ENCODE measurements at places on chromosomes 2 and 18.

DNA sequence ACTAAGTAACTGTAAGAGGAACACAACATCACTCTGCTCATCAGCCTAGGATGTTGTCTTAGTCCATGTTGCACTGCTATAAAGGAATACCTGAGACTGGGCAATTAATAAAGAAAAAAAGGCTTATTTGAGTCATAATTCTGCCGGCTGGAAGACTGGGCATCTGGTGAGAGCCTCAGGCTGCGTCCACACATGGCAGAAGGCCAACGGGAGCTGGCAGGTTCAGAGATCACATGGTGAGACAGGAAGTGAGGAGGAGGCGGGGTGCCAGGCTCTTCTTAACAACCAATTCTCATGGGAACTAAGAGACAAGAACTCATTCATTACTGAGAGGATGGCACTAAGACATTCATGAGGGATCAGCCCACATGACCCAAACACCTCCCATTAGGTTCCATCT, 46.8 kb downstream of the EPG5 start:
- DNase-seq = no peak

DNA sequence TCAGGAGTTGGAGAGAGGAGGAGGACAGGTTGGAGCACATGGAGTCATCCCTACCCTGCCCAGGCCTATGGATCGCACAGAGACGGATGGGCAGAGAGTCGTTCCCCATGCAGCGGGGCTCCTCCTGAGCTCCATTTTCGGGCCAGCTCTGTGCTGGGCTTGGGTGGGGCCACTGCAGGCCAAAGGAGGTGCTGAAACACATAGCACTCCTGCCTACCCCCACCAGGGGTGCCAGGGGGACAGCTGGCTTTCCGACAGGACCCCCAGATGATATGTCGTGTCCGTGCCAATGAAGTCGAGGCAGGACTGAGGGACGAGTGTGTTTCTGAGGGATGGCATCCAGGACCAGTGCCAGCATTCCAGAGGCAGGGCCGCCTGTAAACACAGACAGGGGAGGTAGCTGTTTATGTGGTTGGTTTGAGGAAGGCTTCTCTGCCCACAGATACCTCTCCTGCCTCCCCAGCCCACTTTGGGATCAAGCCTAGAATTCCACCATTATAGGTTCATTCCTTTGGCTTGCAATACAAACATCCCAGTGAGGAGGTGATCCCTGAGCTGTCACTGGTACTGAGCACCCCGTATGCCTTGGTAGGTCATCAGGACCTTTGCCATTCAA, 116.6 kb downstream of the GLI2 start:
- peak; percentile 54 for DNase-seq

DNA sequence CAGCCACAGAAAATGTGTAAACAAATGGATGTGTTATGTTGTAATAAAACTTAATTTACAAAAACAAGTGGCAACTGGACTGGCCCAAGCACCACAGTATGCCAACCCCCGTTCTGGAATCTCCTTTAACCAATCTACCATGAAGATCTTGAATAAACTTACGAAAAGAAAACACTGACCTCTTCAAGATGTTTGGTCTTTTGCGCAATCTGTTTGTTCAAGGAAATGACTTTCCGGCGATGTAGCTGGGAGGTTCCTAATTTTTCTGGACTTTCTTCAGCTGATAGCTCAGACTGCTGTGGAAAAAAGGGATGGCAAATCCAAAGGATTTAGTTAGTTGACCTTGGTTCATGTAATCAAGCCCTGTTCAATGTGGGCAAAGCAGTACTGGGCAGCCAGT, 55.7 kb downstream of the CCDC93 start:
- no peak for DNase-seq

GRCh38 chr2:175742367-175742766, 259.7 kb downstream of the LNPK start:
- DNase-seq = no peak

GRCh38 chr2:145156199-145156598, 636.3 kb upstream of the ZEB2 start:
- no peak for DNase-seq

GRCh38 chr2:101679037-101679726, 18.3 kb upstream of the MAP4K4 start:
- DNase-seq = no peak

- no peak for DNase-seq
Observed at GRCh38 chr2:103448495-103448894, 686.7 kb downstream of the TMEM182 start.

GRCh38 chr2:69017080-69017479, 4.1 kb downstream of the ANTXR1 start:
- DNase-seq = no peak

DNA sequence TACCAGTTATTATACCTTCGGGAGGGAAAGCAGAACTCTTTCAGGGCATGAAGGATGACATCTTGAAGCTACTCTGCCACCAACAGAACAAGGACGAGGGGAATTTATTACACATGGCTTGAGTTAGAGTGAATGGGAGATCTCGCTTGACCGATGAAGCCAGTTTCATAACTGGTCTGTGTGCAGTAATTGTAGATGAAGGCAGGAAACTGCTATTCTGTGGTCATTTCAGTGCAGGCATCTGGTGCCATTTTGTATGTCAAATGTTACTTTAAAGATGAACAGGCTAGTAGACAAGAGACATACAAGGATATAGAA, 20.5 kb downstream of the GREB1 start:
- no peak for DNase-seq

- no peak for DNase-seq
Observed at GRCh38 chr2:201872591-201872990, 66.3 kb downstream of the CDK15 start.

DNA sequence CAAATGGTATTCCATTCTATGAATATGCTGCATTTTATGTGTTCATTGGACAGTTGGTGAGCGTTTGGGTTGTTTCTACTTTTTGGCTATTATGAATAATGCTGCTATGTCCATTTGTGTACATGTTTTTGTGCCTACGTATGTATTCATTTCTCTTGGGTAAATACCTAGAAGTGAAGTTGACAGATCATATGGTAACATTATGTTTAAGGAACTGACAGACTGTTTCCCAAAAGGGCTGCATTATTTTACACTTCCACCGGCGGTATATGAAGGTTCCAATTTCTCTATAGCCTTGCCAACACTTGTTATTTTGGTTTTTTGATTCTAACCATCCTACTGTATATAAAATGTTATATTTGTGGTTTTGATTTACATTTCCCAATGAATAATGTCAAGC, 703.9 kb upstream of the CDH2 start:
- DNase-seq = no peak

- no peak for DNase-seq
Observed at GRCh38 chr2:46504685-46505471, 25.5 kb downstream of the TMEM247 start.

GRCh38 chr2:69026691-69027459, 13.9 kb downstream of the ANTXR1 start:
- no peak for DNase-seq

GRCh38 chr2:135792401-135793150, 44.4 kb downstream of the LCT start:
- DNase-seq = no peak

- no peak for DNase-seq
Observed at GRCh38 chr2:236162031-236162845, 5.9 kb downstream of the GBX2 start.

GRCh38 chr2:22360735-22361374, 1024.1 kb upstream of the KLHL29 start:
- DNase-seq = no peak

- no peak for DNase-seq
Observed at GRCh38 chr18:58966005-58966677, 101.5 kb downstream of the ZNF532 start.

GRCh38 chr2:20110383-20110782, 59.0 kb upstream of the LAPTM4A start:
- DNase-seq = no peak

GRCh38 chr2:57408587-57408986, 638.0 kb upstream of the VRK2 start:
- DNase-seq = no peak

DNA sequence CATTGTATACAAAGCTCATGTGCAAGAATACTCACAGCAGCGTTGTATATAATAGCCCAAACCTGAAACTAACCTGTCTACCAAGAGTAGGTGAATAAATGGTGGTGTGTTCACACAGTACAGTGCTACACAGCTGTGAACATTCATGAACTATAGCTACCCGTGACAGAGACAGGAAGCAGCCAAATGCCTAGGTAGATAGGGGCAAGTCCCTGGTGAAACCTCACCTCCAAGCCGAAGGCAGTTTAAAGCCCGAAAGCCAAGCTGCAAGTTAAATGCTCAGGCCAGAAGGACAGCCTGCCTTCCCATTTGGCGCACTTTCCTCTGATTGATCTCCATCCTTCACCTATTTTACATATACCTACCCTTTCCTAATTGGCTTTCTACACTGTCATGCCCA, 36.5 kb upstream of the IMPA2 start:
- no peak for DNase-seq

- no peak for DNase-seq
Observed at GRCh38 chr2:217456016-217456415, 546.8 kb downstream of the TNS1 start.

- DNase-seq = no peak
Observed at GRCh38 chr18:27501671-27502070, 316.6 kb upstream of the CHST9 start.

DNA sequence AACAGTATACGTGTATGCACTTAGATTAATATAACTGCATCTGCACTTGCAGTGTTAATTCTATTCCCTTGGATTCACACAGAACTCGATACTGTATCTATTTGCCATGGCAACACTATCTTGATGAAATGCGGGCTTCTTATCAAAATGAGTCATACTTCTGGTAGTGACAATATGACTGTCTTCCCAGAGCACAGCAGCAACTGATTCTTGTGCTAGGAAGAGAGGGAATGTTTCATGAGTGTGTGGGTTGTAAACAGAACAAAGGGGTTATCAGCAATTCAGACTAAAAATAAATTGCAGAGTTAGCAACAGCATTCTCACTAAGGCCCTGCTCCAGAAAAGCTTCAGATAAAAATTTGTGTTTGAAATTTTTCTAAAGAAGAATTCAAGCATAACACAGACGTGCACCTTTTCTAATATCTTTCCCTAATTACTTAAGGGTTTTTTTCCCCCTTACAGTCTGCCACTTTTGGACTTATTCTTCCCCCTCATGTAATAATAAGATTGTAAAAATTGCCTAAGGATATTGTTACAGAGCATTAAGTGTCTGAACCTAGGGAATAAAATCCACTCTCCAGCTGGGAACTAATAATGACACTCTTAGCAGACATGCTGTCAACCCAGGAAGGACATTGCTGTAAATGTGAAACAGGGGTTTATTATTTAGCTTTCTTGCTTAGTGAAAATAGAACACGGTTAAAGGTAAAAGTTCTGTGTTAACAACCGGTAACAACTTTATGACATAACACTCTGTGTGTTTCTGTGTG, 99.9 kb upstream of the SLC38A11 start:
- no peak for DNase-seq

DNA sequence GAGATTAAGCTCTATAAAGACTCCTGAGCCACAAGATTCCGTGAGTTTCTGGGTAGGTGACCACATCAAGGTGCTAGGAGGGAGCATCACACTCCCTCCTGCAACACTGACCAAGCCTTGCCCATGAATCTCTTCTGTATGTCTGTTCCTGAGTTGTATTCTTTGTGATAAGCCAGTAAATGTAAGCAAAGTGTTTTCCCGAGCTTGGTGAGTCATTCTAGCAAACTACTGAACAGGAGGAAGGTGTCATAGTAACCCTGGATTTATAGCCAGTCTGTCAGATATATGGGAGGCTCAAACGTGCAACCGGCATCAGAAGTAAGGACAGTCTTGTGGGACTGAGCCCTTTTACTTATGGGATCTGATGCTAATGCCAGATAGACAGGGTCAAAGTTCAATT, 346.1 kb upstream of the KYNU start:
- DNase-seq = no peak

DNA sequence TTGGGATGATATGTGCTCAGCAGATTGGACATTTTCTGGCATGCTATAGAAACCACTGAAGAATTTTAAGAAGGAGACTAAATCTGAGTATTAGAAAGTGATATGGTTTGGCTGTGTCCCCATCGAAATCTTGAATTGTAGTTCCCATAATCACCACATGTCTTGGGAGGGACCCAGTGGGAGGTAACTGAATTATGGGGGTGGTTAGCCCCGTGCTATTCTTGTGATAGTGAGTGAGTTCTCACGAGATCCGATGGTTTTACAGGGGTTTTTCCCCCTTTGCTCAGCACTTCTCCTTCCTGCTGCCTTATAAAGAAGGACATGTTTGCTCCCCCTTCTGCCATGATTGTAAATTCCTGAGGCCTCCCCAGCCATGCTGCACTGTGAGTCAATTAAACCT, 535.9 kb upstream of the VRK2 start:
- no peak for DNase-seq

DNA sequence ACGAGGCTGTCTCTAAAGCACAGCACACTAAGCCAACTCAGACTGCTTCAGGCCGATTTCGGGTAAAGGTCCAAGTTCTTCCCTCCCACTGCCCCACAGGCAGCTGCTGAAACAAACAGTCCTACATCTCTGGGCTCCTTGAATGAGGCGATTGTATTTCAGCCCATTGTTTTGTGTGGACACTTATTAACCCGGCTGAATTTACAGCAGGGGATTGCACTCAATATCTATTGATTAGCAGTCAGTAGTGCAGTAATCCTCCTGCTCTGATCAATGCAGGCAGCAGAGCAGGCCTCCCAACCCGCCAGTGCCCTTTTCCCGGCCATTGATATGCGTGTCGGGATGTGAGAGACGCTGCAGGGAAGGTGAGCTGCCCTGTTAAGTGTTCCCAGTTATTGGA, 330.1 kb downstream of the CMPK2 start:
- no peak for DNase-seq

DNA sequence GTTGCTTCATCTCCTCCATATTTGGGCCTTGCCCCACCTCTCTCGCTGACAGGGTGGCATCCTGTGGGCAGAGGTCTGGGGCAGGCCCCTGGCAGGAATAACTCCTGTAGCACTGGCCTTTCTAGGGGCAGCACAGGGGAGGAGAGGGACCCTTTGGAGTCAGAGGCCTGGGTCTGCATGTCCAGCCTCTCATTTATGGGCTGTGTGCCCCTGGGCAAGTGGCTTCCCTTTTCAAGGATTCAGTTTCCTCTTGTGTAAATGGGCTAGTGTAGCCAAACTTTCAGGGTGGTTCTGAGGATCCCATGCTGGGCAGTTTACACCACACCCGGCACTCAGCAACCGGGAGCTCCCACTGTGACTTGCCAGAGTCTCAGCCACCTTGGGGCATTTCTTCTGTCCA, 23.4 kb downstream of the ADRA2B start:
- peak; percentile 34 for DNase-seq

GRCh38 chr18:35407871-35408481, 30.8 kb upstream of the ZNF396 start:
- DNase-seq = no peak

DNA sequence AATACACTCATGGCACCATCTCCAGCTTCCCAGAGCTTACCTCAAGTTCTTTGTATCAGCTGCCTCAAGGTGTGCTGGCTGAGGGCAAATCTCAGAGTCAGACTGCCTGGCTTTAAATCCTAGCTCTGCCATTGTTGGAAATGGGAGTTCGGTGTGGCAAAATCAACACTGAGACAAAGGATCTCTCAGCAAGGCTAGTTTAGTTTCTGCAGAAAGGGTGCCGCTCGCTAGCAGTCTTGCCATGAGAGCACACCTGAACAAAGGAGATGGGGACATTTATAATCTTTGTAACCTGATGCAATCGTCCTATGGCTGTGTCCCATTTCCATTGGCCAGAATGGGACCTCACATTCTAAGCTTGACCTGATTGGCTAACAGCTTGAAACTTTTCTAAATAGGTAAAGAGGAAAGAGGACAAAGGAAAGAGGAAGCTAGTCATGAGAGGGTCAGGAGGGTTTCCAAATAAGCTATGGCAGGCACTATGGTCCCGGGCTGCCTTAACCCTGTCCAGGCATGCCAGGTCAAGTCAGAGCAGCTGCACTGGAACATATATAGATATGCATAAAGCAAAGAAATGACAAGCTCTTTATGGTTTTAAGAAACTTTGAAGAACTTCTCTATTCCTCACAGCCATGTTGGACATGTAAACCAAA, 4.3 kb upstream of the UBE2F start:
- peak; percentile 21 for DNase-seq

All from activated effector memory CD4-positive, alpha-beta T cell treated with anti-CD3 and anti-CD28 coated beads, Interleukin-2, amount 50 U/mL, for 16 hours (primary cell).